Stimulated activated CD8-positive, alpha-beta memory T cell treated with anti-CD3 and anti-CD28 coated beads, Interleukin-4, amount 100 ng/mL, for 1 hour (primary cell): ENCODE measurements at places on chromosomes 5 and 9.

DNA sequence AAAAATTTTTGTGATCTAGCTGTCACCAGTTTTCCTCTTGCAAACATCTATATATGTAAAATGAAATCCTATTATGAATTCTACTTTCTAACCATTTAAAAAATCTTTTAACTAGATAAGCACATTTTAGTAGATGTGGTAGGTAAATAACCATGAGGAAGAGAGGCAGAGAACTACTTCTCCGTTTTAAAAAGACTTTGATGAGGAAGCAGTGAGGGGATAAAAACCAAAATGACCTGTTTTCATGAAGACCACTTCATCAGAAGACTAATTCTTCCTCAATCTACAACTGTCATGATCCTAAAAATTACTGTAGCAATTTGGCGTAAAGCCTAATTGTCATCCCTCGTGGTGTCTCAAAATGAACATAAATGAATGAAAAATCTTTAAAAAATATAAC, 15.7 kb upstream of the ERBIN start:
- DNase-seq: no peak

GRCh38 chr5:125160787-125161502, 414.5 kb upstream of the ZNF608 start:
- no peak for DNase-seq

- no peak for DNase-seq
Measured at GRCh38 chr5:18202164-18202563, 567.9 kb downstream of the TAF11L14 start.

GRCh38 chr9:92614763-92615461, 55.0 kb downstream of the IPPK start:
- no peak for DNase-seq

GRCh38 chr5:170313344-170313743, 15.8 kb upstream of the LCP2 start:
- DNase-seq: no peak

DNA sequence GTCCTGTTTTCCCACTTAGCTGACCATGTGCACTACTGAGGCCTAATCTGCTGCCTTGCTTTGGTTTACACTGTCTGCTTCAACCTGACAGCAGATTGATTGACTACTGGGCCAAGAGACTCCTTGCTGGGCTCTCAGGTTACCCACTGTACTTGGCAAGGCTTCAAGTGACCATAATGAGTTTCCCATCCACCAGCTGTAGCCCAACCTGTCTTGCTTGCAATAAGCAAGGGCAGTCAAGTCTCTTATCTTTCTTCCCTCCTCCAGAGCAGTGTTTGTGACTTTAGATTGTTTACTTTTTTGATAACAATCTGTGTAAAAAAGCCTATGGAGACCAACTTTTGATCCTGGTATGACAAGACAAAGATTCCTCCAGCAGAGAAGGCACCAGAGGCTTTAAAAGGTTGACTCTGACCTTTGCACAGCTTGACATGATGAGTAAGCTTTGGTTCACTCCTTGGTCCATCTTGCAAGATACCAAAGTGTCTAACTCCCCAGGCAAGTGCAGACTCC, 912.3 kb upstream of the SEMA6A start:
- no peak for DNase-seq
